ENCODE measurements at places on chromosomes 2 and 18.

DNA sequence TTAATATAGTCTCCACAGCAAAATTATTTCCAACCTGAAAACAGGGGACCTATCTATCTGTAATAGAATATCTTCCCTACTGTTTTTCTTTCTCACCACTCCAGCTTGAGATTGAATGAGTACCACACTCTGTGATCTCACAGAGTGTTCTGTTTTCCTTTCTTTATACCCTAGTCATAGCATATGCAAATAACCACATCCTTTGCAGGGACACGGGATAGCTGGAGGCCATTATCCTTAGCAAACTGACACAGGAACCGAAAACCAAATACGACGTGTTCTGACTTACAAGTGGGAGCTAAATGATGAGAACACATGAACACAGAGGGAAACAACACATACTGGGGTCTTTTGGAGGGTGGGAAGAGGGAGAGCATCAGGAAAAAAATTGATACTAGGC, 224.7 kb downstream of the SLC8A1 start:
- DNase-seq, result peak; percentile 79

- DNase-seq, result no peak
Measured at GRCh38 chr2:121133551-121134319, 151.3 kb downstream of the TFCP2L1 start.

- DNase-seq, result no peak
Measured at GRCh38 chr2:183078163-183078463, 434 bp upstream of the DUSP19 start.

GRCh38 chr18:39721712-39722111, 2156.1 kb upstream of the CELF4 start:
- no peak for DNase-seq

GRCh38 chr18:55321265-55322177, 266.5 kb downstream of the TCF4 start:
- DNase-seq, result peak; percentile 81

DNA sequence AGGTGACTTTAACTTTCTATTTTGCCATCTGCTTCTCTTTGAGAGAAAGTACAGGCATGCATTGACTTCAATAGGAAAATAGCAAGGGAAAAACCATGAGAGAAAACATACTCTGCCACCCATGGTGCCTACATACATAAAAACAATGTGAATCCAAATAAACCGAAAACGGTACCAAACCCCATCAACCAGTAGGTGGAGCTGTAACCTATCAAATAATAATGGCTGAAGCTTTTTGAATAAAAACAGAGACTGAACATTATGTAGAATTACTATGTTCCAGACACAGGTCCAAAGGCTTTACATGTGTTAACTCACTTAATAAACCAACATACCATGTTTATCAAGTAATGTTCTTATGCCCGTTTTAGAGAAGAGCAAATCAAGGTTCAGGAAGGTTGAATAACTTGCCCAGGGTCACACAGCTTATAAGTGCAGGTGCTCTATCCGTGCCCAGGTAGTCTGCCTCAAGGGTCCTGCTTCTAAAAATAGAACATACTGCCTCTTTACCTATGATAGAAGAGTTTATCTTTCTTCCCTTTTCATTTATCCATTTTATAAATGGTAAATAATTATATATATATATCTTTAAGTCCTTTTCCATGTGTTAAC, 293.9 kb upstream of the SYT4 start:
- DNase-seq, result no peak

- no peak for DNase-seq
Measured at GRCh38 chr2:214497489-214497888, 86.6 kb downstream of the VWC2L start.

GRCh38 chr2:179768765-179769164, 92.6 kb downstream of the ZNF385B start:
- DNase-seq, result no peak

DNA sequence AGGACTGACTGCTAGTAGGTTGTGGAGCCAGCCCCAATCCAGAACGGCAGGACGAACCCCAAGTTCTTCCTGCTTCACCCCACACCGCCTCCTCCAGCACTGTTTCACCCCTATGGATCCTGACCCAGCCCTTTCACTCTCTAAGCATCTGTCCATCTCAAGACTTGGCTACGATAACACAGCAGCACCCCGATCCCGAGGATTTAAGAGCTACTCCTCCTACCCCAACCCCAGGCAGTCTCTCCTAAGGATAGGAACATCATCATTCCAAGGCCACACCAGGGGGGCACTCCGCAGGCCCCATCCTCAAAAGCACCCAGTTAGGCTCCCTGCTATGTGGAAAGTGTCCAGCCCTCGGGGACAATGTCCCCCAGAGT, 645 bp downstream of the KCTD18 start:
- DNase-seq, result no peak

- no peak for DNase-seq
Measured at GRCh38 chr2:238891457-238892203, 43.7 kb downstream of the TWIST2 start.

DNA sequence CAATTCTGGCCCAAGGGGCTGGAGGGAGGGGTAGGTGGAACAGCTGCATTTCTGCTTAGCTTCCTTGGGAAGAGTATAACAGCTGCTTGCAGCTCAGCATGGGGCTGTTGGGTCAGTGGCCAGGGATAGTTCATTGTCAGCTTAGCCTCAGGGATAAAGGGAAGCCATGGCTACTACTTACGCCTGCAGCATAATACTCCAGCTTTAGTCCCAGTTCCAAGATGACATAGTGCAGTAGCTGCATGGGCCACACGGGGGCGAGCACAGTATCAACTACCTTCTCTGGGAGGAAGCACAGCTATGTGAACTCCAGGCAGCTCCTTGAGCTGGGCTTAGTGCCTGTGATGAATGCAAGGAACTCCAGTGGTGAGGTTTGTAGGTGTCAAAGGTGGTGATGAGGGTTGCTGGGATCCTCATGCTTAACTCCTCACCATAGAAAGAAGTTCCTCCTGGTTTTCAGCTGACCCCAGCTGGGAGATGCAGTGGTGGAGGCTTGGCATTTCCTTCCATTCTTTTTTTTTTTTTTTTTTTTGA, 35.4 kb upstream of the RHOB start:
- DNase-seq, result peak; percentile 43

GRCh38 chr2:137194111-137194510, 428.8 kb downstream of the THSD7B start:
- no peak for DNase-seq

DNA sequence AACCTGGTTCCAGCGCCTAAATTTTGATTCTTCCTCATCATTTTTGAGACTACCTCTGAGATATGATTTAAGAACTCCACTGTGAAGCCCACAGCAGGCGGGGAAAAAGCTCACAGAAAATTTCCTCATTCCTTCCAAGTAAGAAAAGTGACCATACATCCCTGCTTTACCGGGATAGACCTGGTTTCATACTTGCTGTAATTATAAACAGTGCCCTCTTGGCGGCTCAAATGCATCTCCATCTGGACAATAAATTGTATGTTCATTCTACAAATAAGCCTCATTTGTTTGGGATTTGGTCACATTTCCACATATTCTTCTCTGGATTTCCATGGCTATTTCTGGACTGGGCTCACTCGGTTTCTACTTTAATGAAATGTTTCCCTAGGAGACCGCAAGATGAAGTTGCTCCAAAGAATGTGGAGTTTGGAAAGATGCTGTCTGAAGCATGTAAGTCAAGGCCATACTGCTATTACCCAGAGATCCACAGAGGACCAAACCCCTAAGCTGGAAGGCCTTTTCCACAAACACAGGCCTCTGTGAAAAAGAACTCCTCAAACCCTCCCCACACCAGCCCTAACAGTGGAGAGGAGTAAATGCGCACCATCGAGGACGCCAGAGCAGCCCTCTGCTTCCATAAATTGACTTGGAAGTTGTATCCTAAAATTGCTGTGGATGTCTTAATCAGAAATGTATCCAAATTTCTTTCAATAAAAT, 13.9 kb downstream of the STAT1 start:
- no peak for DNase-seq

- no peak for DNase-seq
Measured at GRCh38 chr2:30351116-30351515, 95.9 kb upstream of the LCLAT1 start.

GRCh38 chr2:159942146-159942545, 120.3 kb downstream of the PLA2R1 start:
- DNase-seq, result no peak

- no peak for DNase-seq
Measured at GRCh38 chr2:45237128-45237527, 227.9 kb upstream of the SIX2 start.

DNA sequence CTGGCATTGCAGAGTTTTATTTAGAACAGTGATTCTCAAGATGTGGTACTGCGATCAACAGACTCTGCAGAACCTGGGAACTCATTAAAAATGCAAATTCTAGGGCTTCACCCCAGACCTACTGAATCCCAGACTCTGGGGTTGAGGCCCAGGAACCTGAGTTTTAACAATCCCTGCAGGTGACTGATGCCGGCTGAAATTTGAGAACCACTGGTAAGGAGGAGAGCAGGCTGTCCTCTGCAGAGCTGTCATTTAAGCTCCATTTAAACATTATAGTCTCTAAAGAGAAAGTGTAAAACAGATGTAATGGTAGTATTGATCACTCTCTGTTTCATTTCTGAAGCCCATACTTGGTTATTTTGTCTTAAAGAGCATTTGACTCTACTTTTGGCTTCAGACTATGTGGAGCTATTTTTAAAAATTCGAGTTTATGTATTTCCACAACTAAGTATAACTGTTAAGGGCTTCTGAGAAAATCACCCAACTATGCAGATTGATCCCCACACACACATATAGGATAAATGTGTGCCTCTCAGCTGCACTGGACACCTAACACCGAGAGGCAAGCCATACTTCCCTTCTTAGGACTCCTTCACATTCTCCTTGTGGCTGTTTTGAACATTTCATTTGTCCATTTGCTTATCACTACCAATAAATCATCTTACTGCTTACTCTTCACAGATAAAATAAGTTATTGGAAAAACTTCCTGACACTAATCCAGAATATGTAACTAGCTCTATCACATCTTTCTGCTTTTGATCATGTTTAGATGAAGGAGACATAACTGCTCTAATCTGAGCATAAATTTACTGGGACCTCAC, 487.5 kb downstream of the DLGAP1 start:
- no peak for DNase-seq

DNA sequence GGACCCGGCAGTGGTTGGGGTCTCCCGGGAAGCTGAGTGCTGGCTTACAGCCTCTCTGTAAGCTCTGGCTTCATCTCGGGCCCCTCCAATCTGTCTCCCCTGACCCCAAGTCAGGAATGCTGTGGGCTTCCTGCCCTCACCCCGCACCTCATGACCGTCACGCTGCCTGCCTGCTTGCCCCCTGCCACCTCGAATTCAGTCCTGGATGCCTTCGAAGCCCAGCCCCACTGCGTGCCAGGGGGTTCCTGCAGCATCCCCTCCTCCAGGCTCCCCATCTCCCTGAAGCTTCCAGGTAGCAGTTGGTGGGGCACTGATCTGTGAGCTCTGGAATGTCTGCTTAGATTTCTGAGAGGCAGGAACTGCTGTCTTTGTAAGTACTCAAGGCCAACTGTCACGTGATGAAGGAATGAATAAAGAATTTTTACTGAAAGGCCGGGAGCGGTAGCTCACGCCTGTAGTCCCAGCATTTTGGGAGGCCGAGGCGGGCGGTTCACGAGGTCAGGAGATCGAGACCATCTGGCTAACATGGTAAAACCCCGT, 6.5 kb downstream of the CLHC1 start:
- no peak for DNase-seq
